ENCODE measurements at places on chromosomes 3 and 15.

DNA sequence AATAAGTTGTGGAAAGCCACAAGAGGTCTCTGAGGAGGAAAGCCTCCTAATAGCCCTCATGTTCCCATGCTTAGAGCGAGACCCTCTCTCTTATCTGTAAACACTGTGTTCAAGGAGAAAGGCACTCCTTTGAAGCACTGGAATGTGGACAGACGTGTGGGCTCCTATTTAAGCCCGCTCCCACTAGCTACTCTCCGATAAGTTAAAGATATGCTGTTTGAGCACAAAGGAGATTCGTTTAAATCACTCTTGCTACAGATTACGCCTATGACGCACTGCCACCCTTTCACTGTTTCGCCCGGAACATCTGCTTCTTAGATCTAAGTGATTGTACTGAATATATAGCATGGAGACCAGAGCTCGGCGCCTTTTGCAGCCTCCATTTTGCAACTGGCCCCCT, 57.8 kb upstream of the FAM3D start:
- no peak for DNase-seq

DNA sequence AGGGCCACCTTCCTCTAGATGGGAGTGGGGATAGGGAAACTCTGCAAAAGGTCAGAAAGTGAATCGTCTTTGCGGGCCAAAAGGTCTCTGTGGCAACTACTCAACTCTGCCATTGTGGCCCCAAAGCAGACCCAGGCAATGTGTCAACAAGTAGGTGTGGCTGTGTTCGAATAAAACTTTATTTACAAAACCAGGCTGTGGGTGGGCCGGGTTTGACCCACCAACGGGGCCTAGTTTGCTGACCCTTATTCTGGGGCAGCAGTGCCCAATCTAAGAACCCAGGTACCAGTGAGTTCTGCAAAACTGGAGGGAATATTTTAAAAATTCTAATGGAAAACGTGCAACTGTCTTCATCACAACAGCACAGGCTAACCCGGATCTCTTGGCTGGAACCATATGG, 40.9 kb downstream of the RORA start:
- no peak for DNase-seq

- DNase-seq: no peak
Measured at GRCh38 chr3:156038869-156039268, 81.5 kb upstream of the KCNAB1 start.

DNA sequence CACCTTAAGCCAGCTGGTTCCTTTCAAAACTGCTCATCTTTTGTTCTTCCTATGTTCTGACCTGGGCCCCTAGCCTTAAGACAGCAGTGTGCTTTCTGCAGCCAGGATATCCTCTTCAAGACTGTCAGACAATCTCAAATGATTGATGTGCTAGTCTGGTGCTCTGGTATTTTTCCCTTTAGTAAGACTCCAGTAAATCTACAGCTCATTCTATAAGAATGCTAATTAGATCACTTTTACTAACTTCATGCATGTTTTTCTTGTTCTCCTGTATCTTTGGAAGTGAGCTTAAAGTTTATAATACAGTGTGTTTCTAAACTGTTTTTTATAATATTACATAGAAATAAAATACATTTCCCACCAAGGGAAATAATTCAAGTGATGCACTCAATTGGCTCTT, 220.9 kb upstream of the NANOGP8 start:
- peak; percentile 95 for DNase-seq

DNA sequence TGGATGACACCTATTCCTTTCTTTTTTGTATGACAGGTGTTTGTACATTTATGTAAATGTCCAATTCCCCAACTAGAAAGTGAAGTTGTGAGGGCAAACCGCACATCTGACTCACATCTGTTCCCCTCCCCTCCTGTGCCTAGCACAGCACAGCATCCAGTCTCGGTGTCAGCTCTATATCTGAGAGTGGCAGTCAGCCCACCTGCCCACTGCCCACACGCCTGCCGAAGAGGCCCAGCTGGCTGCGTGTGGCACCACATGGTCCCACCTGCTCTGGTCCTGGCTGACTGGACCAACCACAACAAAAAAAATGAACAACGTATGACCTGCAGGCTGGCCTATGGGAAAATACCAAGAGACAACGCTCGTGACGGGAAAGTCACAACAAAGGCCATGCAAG, 62.8 kb downstream of the XXYLT1 start:
- no peak for DNase-seq

DNA sequence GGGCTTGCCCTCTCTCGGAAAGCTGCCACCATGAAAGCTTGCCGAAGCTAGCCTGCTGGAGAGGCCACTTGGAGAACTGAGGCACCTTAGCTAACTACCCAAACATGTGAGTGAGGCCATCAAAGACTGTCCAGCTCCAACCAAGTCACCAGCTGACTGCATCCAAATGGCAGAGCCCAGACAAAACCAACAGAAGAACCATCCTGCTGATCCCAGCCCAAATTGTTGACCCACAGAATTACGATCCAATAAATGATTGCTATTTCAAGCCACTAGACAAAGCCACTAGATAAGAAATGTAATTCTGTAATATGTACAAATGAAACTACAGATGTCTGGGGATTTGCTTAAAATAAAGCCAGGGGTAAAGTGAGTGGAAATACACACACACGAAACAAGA, 109.8 kb upstream of the TRPM1 start:
- no peak for DNase-seq

DNA sequence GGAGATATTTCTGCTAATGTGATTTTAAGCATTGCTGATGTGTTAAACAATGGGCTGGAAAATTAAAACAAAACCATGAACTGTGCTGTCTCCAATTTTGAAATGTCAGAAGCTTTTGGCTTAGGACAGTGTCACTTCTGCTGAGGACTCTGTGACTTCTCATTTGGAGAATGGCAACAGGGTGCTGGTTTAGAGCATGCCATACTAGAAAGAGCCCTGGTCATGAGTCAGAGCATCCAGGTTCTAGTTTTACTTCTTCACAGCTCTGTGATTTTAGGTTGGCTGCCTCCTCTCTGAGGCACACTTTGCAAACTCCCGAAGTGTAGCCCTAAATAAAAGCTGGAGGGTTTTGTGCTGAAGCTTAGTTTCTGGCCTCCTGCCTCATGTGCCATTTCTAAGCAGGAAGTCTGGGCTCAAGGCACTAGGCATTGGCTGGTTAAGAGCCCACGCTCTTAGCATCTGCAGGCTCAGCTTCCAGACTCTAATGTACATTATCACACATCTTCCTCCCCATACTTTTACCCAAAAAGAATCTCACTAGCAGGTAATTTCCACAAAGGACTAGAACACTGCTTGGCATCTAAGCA, 193.8 kb downstream of the CNTN3 start:
- no peak for DNase-seq

GRCh38 chr15:65219137-65219536, 7.9 kb upstream of the CILP start:
- DNase-seq: no peak

DNA sequence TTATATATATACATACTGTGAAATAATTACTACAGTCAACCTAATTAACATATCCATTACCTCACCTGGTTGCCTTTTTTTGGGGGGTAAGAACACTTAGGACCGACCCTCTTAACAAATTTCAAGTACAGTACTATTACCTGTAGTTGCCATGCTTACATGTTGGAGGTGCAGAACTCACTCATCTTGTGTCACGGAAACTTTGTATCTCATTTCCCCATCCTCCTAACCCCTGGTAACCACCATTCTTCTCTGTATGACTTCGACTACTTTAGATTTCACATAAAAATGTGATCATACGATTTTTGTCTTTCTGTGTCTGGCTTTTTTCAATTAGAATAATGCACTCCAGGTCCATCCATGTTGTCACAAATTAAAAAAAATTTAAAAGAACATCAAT, 55.5 kb upstream of the MELTF start:
- DNase-seq: no peak

DNA sequence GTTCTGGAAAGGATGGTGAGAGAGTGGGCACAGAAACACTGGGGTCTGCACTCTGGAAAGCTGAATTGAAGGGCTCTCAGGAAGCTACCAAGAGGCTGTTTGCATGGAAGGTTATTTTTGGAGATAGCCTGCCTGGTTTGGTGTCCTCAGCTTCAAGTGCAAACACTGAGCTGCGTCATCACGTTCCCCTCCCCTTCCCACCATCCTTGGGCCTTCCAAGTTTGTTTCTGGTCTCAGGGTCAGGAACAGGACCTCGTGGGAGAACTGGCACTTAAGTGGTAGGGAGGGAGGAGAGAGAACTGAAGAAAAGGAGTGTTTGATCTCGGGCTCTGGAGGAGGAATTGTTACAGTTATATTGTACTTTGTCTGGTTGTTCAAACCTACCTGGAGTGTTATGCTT, 10.6 kb downstream of the ST6GAL1 start:
- DNase-seq: no peak

GRCh38 chr15:57403566-57404325, 27.4 kb downstream of the CGNL1 start:
- no peak for DNase-seq

DNA sequence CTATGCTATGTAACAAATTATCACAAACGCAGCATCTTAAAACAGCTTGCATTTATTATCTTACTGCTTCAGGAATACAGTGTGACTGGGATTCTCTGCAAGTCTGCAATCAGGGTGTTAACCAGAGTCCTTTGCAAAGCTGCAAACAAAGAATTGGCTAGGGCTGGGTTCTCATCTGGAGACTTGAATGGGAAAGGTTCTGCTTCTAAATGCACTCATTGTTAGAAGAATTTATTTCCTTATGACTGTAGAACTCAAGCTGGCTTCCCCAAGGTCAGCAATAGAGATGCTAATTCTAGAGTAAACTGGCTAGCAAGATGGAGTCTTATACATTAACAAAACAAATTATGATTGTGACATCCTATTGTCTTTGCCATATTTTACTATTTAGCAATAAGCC, 673.7 kb downstream of the DIPK2A start:
- DNase-seq: no peak

- no peak for DNase-seq
Measured at GRCh38 chr3:4739289-4740236, 239.7 kb upstream of the BHLHE40 start.

DNA sequence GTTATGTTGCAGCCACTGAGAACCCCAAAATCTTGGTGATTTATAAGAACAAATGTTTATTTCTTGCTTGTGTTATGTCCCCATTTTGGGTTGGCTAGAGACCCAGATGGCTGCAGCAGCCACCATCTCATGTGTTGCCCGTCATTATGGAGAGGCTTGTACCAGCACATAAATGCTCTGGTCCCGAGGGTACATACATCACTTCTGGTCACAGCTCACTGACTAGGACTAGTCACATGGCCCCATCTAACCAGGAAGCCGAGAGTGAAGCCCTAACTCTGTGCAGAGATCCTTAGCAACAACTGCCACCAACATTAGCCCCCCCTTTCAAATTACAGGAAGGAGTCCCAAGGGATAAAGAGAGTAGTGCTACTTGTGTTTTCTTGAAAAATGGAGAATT, 25.5 kb upstream of the HACD2 start:
- no peak for DNase-seq

DNA sequence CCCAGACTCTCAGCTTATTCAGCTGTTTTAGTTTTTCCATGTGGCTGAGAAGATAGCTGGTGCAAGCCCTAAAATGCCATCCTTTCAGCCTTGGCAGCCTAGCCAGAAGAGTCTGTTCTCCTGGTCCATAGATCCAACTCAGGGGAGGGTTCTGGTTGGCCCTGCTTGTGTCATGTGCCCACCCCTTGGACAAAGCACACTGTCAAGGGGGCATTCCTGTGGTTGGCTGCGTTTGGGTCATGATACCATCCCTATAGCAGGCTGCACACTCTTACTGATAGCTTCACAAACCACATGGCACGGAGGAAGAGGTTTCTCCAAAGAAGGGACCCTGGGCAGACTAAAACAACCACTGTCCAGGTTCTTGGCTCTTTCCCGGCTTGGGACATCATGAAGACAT, 8.4 kb upstream of the FSTL1 start:
- DNase-seq: no peak

DNA sequence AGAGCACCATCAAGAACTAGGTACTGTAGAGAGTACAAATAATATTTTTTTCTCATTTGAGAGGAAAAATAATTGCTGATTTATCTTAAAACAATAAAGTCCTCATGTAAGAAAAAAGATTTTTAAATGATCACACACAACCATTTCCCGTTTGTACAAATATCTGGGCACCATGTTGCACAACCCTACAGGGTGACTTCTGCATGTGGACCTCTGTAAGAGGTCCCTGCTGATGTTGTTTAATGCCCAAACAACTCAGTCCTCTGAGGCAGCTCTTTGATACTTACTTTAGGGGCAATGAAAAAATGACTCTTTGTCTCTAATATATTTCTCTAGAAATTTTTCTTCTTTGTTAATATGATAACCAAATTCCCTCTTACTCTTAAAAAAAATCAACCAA, 168.1 kb upstream of the SATB1 start:
- DNase-seq: no peak

DNA sequence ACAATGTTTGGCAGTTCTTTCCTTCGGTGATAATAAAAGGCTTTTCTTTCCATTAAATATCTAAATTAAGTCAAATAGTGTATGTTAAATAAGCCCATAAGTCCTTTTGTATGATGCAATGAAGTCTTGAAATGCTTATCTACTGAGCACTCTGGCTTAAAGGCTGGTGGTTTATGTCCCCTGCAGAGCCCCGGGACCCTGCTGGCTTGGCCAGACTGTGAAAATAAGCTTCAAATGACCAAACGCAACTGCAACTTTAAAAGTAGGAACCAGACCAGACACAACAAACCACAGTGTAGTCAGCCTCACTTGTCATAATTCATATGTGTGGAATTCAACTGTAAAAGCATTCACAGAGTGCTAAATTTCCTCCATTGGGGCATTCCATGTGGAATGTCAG, 72.5 kb downstream of the FOXP1 start:
- DNase-seq: peak; percentile 99

- peak; percentile 55 for DNase-seq
Measured at GRCh38 chr3:170154084-170154483, 27.4 kb downstream of the PHC3 start.

- DNase-seq: peak; percentile 57
Measured at GRCh38 chr15:94105760-94106159, 125.6 kb upstream of the MCTP2 start.

DNA sequence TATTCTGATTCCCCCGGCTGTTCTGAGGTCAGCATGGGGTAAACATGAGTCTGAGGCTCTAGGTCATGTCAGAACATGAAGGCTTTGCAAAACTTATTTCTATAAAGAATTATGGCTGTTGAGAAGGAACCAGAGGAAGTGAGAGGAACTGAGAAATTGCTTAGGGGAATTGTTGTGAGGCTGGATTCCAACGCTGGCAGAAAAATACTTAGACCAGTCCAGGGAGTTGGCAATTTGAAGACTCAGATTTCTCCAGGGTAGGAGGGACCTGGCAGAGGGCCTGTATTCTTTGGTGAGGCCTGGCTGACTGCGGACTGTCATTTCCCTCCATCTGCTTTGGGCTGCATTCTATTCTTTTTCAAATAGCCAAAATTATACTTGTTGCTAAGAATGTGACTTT, 155.5 kb downstream of the PLD1 start:
- DNase-seq: peak; percentile 28

Data from fibroblast of skin of right biceps (primary cell).